Left forelimb (tissue), 1 donor: ENCODE measurements at places on chromosomes 1 and 21.
A peak's percentile ranks its signal among the peaks of the same experiment; 100 is the strongest.

- DNase-seq: no peak
Observed at GRCh38 chr1:23304140-23304620, 39.9 kb downstream of the HNRNPR start.

DNA sequence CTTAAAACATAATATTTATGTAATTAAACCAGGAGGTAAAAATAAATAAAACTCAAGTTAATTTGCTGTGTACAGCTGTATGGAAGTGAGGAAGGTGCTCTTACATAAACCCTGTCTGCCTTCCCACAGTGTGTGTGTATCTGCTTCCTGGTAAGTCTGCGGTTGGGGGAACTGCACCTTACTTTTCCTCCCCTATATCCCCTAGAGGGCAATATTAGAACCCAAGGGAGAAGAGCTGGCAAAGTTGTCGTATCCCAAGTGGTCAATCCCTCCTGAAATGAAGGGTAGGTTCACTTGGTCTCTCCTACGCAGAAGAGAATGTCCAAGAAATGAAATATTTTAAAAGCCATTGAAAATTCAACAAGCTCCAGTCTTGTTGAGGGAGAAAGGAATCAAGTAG, 17.8 kb upstream of the JAK1 start:
- DNase-seq: no peak

DNA sequence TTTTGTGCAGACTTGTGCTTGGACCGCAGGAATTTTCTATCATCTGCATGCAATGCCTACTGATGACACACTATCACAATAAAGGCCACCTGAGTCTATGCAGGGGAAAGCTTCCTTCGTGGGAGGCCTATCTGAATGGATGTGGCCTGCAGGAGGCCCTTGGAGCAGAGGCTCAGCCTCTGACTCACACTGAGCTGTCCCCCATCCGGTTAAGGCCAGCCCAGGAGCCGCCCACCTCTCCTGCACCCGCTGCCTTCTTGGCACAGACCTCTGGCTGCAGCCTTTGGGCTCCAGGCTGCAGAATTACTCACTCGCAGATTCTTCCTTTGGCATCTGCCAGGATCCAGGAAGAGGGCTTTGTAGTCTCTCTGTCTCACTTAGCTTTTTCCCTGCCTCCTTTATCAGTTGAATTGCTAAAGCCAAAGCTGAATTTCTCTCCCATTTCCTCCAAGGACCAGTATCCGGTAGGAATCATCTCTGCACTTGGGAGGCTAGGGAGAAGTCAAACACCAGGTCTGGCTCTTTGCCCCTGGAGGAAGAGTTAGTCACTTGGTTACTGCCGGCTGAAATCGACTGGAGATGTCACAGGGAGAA, 65.1 kb upstream of the JUN start:
- no peak for DNase-seq

GRCh38 chr1:88943241-88943640, 49.2 kb downstream of the KYAT3 start:
- no peak for DNase-seq

DNA sequence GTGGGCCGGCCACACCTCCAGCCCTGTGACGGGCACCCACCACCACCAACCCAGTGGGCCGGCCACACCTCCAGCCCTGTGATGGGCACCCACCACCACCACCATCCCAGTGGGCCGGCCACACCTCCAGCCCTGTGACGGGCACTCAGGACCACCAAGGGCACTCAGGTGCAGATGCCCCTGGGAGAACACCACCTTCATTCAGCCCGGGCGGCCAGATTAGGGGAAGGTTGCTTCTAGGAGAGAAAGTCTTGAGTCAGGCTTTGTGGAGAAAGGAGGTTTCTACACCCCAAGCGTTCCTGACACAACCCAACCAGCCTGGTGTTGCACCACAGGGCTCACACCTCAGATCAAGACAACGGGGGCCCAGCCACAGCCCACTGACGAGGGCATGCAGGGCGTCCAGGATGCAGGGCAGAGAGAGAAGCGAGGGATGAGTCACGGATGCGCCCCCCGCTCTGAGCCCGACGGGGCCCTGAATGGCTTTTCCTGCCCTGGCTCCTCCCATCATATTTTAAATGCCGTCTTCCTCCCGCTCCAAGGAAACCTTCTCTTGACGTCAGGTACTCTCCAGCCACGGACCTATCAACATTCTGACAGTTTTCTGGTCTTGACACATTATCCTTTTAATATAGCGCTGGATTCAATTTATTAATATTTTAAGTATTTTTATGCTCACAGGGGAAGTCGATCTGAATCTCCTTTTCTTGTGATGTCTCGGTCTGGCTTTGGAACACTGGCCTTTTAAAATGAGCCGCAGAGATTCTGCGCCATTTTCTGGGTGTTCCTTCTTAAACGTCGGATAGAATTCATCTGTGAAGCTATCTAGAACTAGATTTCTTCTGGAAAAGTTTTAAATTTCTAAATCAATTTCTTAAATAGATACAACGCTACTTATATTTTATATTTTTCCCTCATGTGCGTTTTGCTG, 631 bp upstream of the SPATC1L start:
- peak; percentile 85 for DNase-seq

DNA sequence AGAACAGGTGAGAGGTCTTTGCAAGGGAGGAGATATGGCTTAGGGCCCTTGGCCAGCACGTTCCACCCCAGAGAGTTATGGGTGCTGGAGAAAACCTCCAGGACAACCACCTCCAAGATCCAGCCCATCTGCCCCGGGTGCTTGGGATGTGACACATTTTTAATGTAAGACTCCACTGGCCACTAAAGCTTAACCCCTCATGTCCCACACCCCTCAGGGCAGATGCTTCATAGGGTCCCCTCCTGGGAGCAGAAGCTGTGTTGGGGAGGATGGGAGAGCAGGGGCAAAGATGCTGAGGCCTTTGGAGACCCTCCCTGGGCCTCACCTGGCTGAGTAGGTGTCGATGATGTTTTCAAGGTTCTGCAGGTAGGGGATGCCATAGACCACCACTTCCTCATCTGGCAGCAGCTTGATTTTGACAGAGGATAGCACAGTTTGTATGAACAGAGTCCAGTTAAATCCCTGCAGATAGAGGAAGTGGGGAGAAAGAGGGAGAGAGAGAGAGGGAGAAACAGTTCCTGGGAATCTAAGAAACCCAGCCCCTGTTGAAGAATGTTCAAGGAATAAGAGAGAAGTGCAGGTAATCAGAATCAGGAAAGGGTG, 11.9 kb downstream of the PRXL2B start:
- no peak for DNase-seq

GRCh38 chr1:117754061-117754969, 148.5 kb downstream of the TENT5C start:
- no peak for DNase-seq

- DNase-seq: no peak
Observed at GRCh38 chr1:150696590-150696989, 364 bp downstream of the GOLPH3L start.

- DNase-seq: no peak
Observed at GRCh38 chr1:154342132-154342531, 16.8 kb downstream of the ATP8B2 start.

- DNase-seq: no peak
Observed at GRCh38 chr1:50139339-50140181, 30.8 kb downstream of the ELAVL4 start.

DNA sequence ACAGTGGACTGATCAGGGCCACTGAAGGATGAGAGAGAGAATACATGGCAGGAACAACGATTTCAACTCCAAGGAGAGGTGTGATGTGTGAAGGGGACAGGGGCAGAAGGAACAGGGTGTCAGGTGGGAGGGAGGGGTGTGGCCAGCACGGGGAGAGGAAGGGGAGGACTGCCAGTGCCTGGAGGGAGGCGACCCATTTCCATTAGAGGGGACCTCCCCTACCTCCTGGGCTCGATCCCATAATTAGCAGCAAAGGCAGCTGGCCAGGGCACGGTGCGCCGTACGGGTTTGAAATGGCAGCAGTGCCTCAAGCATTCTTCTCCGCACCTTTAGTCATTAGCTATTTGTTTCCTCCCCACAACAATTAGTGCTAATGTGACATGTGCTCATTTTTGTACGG, 22.7 kb downstream of the CRYAA start:
- peak; percentile 41 for DNase-seq

- no peak for DNase-seq
Observed at GRCh38 chr1:28035420-28035819, 53.0 kb downstream of the EYA3 start.

DNA sequence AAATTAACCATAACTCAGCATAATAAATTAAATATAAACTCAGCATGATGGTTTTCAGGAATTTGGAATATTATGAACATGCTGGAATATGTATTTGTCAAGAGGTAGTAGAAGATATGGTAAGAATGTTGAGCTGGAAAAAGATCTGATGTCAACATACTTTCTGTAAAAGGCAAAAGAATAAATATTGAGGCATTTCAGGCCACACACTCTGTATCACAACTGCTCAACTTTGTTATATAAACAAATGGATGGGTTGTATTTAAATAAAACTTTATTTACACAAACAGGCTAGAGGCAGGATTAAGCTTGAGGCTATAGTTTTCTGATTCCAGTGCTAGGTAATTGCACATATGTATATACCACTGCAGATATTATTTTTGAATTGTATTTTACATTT, 1409.4 kb downstream of the MRPL39 start:
- DNase-seq: no peak

DNA sequence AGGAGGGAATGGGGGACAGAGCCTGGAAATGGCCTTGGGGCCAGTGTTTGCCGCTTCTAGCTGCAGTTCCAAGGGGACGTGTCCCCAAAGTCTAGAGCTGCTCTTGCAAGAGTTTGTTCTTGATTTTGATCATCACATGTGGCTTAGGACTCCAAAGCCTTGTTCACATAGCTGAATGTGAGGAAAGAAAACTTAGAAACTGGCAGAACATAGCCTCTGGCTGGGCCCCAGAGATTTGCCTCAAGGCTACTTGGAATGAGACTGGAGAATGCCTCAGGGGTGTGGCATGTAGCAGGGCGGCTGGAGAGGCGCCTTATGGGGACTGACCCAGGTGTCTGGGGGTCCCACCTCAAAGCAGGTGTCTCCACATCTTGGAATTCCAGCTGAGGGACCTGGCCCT, 2.3 kb downstream of the PDXK start:
- no peak for DNase-seq

- no peak for DNase-seq
Observed at GRCh38 chr1:101073836-101074235, 48.3 kb upstream of the DPH5 start.

GRCh38 chr1:234875953-234876855, 252.4 kb downstream of the TOMM20 start:
- no peak for DNase-seq

DNA sequence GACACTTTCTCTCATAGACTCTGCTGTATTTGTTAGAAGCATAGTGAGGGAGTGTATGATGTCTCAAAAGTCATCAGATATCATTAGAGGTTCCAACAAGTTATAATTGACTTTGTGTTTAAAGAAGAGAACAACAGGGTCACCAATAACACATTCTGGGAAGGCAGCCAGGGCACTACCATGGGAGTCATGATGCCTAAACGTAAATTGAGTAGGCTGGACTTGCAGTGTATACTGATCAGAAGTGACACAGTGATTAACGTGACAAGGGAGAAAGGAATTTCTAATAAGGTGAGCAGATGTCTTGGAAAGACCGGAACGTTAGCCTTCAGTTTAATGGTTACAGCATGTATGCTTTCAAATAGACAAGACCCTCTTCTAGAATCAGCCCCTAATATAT, 973.2 kb downstream of the NCAM2 start:
- DNase-seq: no peak

DNA sequence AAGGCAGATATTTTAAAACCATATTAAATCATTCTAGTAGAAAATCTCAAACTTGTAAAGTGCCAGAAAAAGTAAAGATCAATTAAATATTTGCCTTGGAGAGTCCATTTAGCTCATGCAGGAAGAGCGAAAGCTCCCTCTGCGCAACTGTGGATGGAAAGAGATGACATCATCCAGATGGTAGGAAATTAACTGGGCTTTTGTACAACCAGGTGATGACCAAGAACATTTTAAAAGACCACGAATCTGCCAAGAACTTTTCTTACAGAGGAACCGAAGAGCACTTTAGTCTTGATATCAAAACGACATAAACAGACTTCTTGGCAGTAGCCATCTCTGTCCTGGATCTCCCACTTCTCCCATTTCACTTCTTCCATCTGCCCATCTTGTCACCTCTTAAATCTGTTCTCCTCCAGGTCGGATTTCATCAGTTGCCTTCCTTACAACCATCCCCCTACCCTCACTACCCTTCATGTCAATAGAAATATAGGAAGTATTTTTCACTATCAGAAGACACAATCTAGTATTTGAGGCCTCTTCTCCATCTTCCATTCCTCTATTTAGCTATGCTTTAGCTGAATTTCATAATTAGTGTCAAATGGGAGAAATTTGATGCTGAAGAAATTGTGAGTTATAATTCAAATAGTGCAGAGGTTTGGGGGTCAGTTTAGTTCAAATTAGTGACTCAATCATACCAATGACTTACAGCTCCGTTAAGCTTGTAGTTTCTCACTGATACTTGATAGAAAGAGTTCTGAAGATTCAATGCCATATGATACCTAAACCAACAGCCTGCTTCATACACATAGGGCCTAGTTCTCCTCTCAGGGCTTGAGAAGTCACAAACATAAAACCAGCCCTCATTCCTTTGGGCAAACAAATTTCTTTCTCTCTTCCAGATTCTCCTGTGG, 22.0 kb upstream of the DNASE2B start:
- no peak for DNase-seq

- no peak for DNase-seq
Observed at GRCh38 chr1:23273450-23274133, 56.3 kb upstream of the HTR1D start.

- no peak for DNase-seq
Observed at GRCh38 chr1:70827030-70827429, 220.6 kb downstream of the PTGER3 start.

GRCh38 chr21:26877018-26877417, 31.8 kb upstream of the ADAMTS1 start:
- no peak for DNase-seq

DNA sequence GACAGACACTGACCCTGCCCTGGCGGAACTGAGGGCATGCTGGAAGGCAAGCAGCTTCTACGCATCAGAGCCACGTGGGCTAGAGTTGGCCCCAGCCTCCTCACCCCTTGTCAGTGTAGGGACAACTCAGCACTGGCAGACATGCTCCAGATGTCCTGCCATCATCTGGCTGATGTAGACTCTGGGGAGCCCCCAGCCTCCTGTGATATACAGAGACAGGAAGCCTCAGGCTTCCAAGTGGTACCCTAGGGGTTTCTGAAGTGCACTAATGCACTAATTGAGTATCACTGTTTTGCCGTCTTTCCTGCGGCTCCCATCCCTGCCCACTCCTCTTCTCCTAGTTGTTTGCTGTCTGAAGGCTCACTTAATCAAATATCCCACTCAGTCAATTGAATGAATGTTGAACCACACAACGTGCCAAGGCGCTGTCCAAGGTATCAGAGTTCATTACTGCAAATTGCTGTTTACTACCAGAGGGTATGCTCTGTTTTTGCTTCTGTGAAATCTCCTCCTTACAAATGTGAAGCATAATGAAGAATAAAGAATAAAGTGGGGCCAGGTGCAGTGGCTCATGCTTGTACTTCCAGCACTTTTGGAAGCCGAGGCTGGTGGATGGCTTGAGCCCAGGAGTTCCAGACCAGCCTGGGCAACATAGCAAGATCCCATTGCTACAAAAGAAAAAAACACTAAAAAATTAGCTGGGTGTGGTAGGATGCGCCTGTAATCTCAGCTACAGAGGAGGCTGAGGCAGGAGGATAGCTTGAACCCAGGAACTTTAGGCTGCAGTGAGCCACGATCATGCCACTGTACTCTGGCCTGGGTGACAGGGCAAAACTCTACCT, 76.4 kb upstream of the ZBTB18 start:
- DNase-seq: no peak
